ENCODE measurements at places on chromosomes 13 and 19. TPM values are rescaled to one million over a fixed set of nuclear protein-coding genes. Genes with fewer than 3 reads are reported as not detected.

DNA sequence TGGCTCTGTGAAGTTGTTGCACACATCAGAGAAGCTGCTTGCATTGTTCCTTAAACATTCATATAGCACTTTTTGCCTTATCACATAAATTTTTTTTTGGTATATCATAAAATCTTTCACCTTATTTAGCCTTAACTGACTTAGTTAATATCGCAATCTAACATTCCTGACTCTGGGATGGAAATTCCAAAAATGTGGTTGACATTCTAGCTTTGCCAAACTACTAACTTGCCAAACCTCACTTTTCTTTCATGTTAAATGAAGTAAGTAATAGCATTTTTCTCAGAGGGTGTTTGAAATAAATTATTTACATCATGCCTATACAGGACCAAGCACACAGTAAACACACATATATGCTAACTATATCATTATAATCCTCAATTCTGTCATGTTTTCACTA is 736.9 kb upstream of the PCDH9 start:
- no peak for DNase-seq
- H3K4me3 ChIP-seq, result no peak overlapping the region
- H3K27ac ChIP-seq, result no peak overlapping the region
- H3K27me3 ChIP-seq, result no peaks in the 10 kb centered on the region
- no peaks in the 10 kb centered on the region for H3K4me1 ChIP-seq

DNA sequence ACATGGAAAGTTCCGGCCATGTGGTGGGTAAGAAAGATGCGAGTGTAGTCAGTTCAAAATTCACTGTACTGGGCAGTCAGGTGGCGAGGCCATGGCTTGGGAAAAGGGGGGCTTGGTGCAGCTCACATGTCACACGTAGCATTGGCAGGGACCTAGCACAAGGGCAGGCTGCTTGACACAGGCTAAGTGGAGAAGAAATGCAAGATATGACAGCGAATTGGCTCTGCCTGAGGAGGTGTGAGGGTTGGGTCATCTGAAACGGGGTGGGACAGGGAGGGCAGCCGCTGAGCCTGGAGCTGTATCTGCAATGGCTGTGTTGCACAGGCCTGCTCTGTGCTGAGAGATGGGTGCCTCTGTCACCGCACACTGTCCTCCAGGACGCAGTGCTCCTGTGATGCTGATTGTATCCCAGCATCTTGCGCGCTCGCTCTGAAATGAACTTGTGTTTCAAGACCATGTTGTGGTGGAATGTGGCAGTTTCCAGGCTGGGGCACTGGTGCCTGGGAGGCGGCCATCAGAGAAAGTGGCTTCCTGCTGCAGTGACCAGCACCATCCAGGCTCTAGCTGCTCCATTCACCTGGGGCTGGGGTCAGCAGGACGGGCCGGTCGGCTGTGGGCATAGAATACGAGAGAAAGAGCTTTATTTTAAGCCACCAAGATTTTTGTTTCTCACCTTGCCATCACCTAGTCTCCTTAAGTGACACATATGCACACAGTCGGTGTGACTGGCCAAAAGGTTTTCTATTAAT is 70.3 kb downstream of the TEX29 start:
- H3K27ac ChIP-seq, result no peak overlapping the region
- H3K27me3 ChIP-seq, result no peaks in the 10 kb centered on the region
- DNase-seq, result peak; percentile 51
- no peak overlapping the region for H3K4me3 ChIP-seq

DNA sequence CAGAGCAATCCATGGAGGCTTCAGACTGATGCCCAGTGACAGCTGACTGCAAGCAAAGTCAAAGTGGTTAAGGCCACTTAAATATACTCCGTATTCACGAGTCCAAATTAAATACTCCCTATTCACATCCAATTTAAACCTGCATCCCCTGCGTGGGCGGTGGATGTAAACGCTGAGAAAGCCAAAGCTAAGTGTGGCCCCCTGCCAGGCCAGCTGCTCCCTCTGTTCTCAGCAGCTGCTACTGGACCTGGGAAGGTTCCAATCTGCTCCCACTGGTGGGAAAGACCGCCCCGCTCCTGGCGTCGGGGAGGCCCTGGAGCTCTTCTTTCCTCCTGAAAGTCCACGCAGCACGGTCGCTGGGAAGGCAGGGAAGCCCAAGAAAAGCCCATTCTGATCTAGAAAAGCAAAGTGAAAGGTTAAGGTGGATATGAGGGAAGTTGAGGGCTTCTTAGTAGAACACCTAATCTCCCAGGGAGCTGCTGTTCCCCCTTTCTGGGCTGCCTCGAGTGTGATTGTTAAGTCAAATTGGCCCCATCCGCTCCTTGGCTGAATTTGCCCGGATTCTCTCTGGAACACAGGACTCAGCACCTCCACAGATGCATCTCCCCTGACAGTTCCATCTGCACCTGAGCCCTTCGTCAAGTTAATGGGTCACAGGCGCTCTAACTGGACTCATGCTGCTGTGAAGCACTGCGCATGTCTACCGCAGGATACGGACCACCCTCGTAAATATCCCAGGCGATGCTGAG is 205.5 kb downstream of the USP12 start:
- H3K4me3 ChIP-seq, result no peak overlapping the region
- no peaks in the 10 kb centered on the region for H3K27me3 ChIP-seq
- H3K27ac ChIP-seq, result peak overlapping the region; percentile 30
- H3K4me1 ChIP-seq, result peaks cover 30% of the 10 kb centered on the region
- DNase-seq, result no peak
- H3K36me3 ChIP-seq, result no peaks in the 10 kb centered on the region

SF3A2 gene
- 35.1 TPM for polyA plus RNA-seq

LHFPL6 gene
- polyA plus RNA-seq, result 6.9 TPM

DNA sequence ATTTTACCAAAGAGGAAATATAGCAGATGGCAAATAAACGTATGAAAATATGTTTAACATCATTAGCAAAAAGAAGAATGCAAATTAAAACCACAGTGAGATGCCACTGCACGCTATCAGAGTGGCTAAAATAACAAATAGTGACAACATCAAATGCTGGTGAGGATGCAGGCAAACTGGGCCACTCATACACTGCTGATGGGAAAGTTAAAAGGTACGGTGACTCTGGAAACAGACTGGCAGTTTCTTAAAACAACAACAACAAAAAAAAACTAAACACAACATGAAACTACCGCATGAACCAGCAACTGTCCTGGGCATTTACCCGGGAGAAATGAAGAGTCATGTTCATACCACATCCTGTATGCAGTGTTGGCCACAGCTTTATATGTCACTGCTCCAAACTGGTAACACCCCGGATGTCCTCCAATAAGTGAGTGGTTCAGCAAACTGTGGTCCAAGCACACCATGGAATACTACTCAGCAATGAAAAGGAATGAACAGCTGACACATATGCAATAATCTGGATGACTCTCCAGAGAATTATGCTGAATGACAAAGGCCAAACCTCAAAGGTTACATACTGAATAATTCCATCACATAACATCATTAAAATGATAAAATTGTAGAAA is 22.3 kb downstream of the EPS15L1 start:
- peaks cover 97% of the 10 kb centered on the region for H3K4me1 ChIP-seq
- H3K27me3 ChIP-seq, result no peaks in the 10 kb centered on the region
- peak overlapping the region; percentile 87 for H3K27ac ChIP-seq

OR4F17 gene
- polyA plus RNA-seq, result not detected

DNA sequence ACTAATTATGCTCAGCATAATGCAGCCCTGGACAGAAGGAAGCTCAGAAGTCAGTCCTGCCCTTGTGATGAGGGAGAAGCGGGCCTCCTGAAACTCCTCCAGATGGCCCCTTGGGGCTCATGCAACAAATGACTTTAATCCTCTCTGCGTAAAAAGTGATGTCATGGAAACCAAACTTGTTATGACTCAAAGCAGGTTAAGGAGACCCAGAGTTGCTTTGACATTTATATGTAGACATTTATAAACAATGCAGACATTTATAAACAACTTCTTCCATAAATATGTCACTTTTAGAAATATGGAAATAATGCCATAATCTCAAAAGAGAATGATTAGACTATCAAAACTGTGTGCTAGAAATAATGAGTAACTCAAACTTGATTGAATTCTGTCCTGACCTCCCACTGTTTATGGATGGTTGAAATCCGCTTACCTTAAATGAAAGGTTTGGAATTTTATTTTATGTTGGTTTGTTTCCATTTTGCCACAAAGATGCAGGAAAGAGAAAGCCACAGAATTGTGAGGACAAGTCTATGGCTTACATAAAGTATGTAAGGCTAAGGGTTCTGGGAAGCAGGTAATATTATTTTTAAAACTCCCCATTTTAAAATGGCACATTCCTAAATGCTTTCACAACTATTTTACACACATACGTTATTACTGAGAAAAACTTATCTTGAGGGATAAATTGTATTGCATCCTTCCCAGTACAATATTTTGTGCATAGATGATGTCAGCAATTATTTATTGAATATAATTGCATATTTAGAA is 73.7 kb downstream of the CYSLTR2 start:
- H3K4me3 ChIP-seq, result no peak overlapping the region
- no peaks in the 10 kb centered on the region for H3K27me3 ChIP-seq
- H3K27ac ChIP-seq, result no peak overlapping the region
- DNase-seq, result no peak
- peaks cover 8% of the 10 kb centered on the region for H3K4me1 ChIP-seq

- H3K27ac ChIP-seq, result no peak overlapping the region
- no peaks in the 10 kb centered on the region for H3K4me1 ChIP-seq
- no peaks in the 10 kb centered on the region for H3K27me3 ChIP-seq
- no peak overlapping the region for H3K4me3 ChIP-seq
- DNase-seq, result no peak
Observed at GRCh38 chr13:92074658-92075057, 676.2 kb downstream of the GPC5 start.

Data from spleen (tissue), 13 donors.